ENCODE measurements at places on chromosomes 6 and 20.

DNA sequence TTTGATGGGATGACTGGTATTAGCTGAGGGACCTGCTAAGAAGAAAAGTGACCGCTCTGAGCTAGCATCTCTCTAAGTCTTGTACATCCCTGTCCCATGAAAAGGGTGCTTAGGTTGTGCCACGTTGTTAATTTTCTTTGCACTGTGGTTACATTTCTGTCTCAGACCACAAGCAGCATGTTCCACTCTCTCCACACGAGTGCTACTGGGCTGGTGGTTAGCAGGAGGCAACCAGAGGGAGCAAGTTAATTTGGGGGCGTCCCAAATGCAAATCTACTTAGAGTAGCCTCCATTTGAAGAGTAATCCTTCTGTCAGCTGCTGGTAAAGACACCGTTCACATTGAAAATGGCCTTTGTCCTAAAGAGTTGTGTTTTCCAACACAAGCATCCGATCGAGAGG, 3.4 kb upstream of the SCML4 start:
- DNase-seq: no peak

- no peak for DNase-seq
Observed at GRCh38 chr6:157487110-157487773, 106.3 kb downstream of the ZDHHC14 start.

- DNase-seq: no peak
Observed at GRCh38 chr6:118705544-118706491, 54.4 kb upstream of the CEP85L start.

GRCh38 chr6:152634773-152635172, 2.4 kb downstream of the SYNE1 start:
- no peak for DNase-seq

GRCh38 chr6:156710479-156710878, 66.7 kb upstream of the ARID1B start:
- DNase-seq: no peak

- no peak for DNase-seq
Observed at GRCh38 chr6:10886691-10887502, at the start of gene SYCP2L. SYCP2L (plus strand) TSS chr6:10887052; CDS start chr6:10887127, 75 bp downstream.

- no peak for DNase-seq
Observed at GRCh38 chr6:108576709-108577108, 16.0 kb downstream of the FOXO3 start.

DNA sequence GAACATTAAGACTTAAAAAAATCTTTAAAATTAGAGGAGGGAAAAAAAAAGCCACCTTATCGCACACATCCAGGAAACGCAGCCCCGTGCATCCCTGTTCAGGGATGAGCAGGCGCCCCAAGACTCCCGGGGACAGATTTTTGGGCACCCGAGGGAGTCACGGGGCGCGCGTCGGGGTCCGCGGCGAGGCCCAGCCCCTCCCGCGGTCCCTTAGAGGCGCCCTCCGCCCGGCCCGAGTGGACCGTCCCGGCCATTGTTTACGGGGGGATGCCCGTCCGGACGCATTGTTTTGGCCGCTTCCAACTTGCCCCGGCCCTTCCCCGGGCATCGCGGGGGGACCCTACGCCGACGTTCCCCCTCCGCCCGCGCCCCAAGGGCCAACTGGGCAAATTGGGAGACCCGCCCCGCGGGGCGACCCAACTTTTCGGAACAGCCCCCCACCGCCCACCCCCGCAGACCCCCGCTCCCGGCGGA, 610 bp downstream of the ZNF217 start:
- no peak for DNase-seq

DNA sequence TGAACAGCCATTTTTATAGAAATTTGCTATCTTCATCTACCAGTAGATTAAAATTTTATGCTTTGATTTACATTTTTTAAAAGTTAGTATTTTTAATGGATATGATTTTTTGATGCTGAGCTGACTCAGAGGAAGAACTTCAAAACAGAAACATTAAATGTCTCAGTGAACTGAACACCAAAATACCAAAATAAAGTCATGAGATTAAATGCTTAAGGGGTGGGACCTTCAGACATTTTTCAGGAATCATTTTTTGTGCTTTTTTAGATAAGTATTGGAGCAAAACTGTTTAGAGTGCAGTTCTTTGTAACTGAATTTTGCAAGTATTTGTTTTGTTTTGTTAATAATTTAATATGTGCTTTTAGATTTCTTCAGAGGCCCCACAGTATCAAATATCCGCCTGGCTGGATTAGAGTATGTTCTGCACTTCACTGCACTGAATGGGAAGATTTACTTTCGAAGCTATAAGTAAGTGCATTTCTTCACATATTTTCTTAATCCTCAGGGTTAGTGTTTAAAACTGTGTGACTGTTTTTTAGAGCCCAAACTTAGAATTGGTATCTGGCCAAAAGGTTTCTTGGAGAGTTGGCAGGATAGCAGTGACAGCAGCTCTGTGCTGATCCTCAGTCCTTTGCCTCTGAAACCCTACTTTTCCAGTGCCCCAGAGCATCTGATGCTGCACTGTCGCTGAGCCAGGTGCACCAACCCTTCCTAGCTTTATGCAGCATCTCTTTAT, 33.7 kb downstream of the RPF2 start:
- DNase-seq: no peak

GRCh38 chr6:142702501-142703460, 242.2 kb downstream of the HIVEP2 start:
- no peak for DNase-seq

GRCh38 chr6:169229615-169230321, 23.9 kb downstream of the THBS2 start:
- no peak for DNase-seq

DNA sequence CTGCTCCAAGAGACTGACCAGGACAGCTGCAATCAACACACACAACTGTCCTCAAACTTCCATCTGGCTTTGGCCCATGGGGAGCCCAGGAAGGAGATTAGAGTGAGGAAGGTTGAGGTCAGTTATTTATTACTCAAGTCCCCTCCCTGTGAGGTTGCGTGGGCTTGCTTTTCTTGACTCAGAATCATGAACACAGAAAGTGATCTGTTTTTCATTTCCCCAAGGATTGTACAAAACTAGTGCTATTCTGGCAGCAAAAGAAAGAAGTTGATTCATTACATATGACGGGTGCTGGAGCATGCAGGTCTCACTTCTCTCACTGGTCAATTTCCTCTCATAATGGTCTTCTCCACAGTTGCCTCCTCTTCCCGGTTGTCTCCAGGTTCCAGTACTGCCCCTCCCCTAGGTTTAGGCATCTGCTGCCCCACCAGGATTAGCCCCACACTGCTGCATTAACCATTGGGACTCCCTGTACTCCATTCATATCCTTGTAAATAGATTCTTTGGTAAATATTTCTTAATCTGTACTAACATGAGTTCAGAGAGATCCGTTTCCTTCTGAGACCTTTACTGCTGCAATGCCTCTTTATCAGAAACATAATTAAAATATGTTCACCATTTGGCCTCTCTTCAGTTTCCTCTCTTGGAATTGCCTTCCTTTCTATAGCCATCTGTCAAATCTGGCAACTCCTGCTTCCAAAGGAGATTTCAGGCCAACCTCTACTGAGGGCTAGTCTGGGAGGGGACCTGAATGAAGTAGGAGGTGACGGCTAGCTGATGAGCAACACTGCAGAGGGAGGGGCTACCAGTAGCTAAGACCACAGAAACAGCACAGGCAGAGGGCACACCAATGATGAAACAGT, 888.8 kb downstream of the QKI start:
- no peak for DNase-seq

GRCh38 chr6:124947971-124948451, 14.2 kb upstream of the RNF217 start:
- no peak for DNase-seq

DNA sequence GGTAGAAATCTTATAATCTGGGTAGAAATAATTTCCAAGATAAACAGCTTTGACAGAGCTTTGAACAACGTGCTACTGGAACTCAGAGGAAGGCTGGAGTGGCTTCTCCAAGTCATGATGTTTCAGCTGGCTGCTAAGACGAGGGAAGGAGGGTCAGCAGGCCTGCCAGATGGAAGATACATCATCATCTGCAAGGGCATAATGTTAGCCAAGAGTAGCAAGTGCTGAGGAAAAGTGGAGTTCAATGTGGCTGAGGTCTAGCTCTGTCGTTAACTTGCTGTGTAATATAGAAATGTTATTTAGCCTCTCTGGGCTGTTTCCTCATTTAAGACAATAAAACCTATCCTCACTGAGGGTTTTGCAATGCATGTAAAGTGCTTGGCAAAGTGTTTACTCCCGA, 35.1 kb downstream of the RGS17 start:
- no peak for DNase-seq

- DNase-seq: no peak
Observed at GRCh38 chr6:3473773-3474172, 16.9 kb upstream of the SLC22A23 start.

DNA sequence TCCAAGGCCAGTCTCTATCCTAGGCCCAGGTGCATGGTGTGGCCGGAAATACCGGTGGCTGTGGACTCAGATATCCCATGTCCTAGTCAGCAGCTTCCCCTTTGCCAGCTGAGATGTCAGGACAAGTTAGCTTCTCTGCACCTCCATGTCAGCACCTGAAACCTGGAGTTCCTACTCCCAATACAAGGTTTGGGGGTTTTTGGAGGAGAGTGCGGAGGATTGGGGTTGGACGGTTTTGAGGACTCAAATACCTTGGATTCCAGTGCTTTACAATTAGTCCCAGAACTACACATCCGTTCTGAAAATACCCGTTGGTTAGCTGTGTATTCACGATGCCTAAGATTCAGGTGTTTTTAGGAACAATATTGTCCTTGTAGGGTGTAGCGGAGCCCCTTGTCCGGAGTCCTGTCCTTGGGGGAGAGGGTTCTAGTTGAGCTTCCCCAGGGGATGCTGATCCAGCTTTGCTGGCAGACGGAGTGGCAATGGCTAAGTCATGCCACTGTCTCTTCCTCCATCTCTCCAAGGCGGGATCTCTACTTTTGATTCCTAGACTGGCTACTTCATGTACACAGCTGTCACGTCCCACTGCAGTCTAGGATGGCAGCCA, 45.0 kb downstream of the ADNP start:
- no peak for DNase-seq

- DNase-seq: no peak
Observed at GRCh38 chr6:109059153-109059552, 35.5 kb downstream of the SESN1 start.

- no peak for DNase-seq
Observed at GRCh38 chr6:145233955-145234354, 501.4 kb downstream of the EPM2A start.

GRCh38 chr6:83292900-83293843, 100.0 kb downstream of the RWDD2A start:
- no peak for DNase-seq

DNA sequence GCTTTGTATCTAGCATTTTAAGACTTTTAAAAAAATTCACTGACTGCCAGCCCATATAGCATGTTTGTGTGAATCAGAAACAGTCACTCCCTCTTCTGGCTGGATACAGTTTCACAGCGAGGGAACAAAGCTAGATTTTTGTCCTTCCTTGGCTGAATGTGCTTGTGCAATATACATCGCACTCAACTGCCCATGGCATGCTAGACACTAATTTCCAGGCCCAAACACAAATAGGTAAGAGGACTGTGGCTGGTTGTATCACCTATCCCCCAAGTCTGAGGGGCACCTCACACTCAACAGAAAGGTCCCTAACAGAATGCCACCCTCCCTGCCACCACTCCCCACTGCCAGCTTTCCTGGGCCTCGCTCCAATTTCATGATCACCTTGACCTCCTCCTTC, 16.2 kb upstream of the BLCAP start:
- no peak for DNase-seq

GRCh38 chr6:96468681-96469224, 52.9 kb upstream of the UFL1 start:
- DNase-seq: no peak

GRCh38 chr6:125957845-125958244, 1.3 kb downstream of the HINT3 start:
- no peak for DNase-seq

GRCh38 chr20:15220778-15221565, 883.6 kb upstream of the FLRT3 start:
- DNase-seq: no peak

GRCh38 chr6:15461127-15461944, 201.5 kb downstream of the DTNBP1 start:
- DNase-seq: no peak

GRCh38 chr6:106626485-106626884, 2.8 kb downstream of the RTN4IP1 start:
- DNase-seq: no peak

DNA sequence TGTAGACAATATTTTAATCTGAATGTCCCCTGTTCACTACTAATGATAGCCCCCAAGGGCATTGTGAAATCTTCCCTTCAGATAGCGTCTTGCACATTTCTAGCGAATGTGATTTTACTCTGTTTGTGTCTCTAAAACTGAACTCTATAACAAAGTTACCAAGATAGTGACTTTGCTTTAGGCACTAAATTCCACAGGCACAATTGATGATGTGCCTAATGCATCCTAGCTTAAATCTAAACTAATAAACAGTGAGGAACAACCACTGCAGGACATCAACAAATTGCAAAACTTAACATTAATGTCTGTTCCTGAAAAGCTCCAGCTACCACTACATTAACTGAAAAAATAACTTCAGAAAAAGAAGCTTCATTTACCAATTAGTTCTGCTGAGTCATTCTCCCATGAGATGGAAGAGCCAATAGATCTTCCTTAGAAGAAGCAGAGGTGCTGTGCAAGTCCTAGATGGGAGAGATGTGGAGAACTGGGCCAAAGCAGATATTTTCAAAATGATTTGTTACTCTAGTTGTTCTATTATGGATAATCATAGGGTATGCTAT, 1065.0 kb downstream of the EPHA7 start:
- DNase-seq: no peak

DNA sequence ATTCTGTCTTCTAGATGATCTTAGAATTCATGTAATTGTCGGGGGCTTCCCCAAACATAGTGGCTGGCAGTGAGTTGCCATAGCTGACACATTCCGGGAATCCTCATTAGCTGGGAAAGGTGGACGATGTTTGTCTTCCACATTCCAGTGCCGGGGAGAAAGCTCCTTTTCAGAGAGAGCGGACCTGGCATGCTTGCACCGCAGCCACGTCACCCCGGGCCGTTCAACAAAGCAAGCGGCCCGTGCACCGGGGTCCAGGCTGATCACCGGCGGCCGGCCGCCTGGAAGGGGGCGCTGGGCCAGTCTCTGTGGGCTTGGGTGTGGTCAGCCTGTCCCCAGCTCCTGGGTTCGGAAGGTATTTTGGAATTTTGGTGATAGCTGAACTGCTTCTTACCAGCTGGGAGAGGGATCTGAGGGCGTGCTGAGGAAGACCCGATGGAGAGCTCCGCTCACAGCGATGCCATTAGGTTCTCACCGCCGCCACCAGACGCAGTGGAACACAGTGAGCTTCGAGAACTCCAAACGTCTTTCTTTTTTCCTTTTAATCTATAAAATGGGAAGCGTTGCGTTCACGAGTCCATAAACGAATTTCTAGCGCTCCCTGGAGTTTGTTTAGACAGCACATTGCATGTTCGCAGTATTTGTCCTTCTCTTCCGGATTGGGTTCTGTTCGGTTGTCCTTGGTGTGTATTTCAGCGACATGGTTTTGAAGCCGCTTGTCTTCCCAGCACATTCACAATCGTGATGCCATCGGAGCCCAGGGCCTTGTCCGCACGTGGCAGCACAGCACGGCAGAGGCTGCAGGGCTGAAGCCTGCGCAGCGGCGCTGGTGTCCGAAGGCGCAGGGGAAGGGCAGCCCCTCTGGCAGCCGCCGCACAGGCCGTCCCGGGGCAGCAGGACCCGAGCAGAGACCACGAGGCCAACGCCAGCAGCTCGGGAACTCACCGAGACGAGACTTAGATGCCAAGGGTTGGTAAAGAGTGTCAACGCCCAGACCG, 557.6 kb downstream of the QKI start:
- DNase-seq: no peak

GRCh38 chr6:11218538-11219399, 13.7 kb downstream of the NEDD9 start:
- DNase-seq: no peak
